Stomach (tissue), 19 donors: ENCODE measurements at places on chromosomes 2 and 18. TPM values are rescaled to one million over a fixed set of nuclear protein-coding genes. Genes with fewer than 3 reads are reported as not detected.

Gene SYT4
- total RNA-seq = not detected

Gene SALL3
- total RNA-seq = not detected

Gene DYNC2LI1
- 43.1 TPM for total RNA-seq

DNA sequence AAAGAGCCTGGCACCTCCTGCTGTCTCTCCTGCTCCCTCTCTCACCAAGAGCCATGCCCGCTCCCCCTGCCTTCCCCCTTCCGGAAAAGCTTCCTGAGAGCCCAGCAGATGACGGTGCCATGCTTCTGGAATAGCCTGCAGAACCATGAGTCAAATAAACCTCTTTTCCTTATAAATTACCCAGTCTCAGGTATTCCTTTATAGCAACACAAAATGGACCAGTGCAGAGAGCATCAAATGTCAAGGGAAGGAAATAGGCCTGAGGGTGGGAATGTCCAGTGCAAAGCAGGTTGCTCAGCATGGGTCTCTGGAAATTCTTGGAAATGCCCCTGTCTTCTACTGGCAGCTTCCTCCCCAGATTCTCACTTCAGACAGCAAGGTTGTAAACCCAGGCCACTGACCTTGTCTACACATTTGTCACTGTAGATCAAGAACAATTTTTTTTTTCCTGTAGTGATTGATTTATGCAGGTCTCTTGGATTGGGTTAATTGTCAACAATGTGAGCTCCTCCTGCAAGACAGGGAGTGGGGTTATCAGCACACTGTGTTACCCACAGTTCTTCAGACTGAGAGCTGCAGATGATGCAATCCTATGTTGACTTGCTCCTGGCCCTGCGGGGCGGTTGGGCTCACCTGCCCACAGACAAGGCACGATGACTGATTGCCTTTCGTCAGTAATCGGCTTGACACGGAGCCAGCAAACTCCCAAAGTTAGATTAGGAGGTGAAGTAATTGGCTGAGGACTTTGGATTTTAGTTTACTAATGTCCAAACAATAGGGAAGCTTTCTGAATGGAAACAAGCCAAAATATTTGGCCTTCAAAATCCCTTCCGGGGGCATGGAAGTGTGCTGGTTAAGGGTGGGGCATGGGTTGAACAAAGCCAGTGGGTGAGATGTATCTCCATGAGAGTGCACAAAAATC lies 5.4 kb upstream of the BOD1L2 start:
- no peaks in the 10 kb centered on the region for H3K4me1 ChIP-seq
- peak; percentile 78 for DNase-seq
- H3K36me3 ChIP-seq = no peaks in the 10 kb centered on the region
- H3K4me3 ChIP-seq = no peak overlapping the region

DNA sequence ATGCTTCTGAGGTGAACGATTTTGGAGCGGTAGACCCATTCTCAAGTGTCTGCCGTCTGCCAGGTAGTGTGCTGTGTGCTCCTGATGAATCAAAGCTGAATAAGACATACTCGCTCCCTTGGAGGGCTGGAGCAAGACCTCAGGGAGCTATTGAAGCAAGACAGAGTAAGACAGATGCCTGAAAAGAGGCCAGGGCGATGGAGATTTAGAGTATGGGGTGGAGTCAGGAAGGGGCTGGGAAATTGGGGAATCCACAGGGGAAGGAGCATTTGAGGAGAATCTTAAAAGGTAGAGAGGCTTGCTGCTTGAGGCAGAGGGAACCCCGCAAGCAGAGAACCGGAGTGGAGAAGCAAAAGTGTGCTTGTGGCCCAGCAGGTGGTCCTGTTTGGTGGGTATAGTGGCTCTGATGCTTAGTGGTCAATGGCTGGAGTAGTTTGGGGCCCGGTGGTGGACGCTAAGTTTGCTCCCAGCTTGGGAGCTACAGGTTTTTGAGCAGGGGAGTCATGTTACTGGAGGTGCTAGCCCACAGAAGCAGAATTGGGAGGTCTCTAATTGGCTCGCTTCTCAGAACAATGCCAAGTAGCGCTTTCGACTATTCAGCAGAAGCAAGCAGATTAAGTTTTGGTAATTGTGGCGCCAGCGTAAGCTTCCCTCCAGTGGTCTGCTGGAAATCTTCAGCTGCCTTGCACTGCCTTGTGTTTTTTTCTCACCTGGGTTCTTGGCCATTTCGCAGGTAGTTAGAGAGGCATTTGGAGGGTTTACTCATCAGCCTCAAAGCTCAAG lies 2.0 kb downstream of the CNNM4 start:
- peaks cover 79% of the 10 kb centered on the region for H3K4me1 ChIP-seq
- H3K36me3 ChIP-seq = no peaks in the 10 kb centered on the region
- H3K4me3 ChIP-seq = peak overlapping the region; percentile 60
- H3K27me3 ChIP-seq = no peaks in the 10 kb centered on the region
